ENCODE measurements at places on chromosomes 5 and 9.

DNA sequence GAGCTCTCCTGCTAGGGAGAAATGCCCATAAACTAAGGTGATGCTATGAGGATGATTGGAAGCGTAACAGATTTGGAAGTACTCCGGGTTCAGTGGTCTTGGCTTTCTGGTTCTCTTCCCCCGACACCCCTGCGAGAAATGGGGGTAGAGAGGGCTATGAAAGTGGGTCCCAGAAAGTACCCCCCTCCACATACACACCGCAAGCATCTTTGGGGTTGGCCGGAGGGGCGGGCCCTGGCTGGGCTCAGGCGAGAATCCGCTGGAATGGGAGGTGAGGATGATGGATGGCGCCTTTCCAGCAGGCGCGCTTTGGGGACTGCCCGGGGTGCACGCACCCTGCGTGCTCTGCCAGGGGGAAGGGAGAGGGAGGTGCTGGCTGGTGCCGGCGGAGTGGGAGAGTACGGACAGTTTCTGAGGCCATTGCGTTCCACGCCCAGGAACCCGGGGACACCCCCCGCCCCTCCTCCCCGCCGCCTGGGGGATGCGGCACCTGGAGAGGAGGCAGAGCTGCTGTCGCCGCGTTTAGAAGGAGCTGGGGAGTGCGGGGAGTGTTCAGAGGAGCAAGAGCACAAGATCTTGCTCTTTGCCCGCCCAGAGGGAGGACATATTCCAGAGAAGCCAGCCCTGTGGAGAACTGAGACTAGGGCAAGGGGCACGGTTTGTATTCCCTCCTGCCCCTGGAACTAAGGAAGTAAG is 1.9 kb downstream of the PCSK5 start:
- no peak for DNase-seq

DNA sequence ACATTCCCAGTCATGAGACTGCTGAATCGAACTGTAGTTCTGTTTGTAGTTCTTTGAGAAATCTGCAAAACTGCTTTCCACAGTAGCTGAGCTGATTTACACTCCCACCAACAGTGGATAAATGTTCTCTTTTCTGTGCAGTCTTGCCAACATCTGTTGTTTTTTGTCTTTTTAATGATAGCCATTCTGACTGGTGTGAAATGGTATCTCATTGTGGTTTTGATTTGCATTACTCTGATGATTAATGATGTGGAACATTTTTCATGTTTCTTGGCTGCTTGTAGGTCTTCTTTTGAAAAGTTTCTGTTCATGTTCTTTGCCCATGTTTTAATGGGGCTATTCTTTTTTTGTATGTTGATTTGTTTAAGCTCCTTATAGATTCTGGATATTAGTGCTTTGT is 187.3 kb upstream of the TLE4 start:
- DNase-seq, result no peak

GRCh38 chr9:36074870-36075532 is 38.3 kb downstream of the RECK start:
- DNase-seq, result peak; percentile 84

- DNase-seq, result no peak
Observed at GRCh38 chr5:107519900-107520354, 150.8 kb downstream of the EFNA5 start.

- DNase-seq, result no peak
Observed at GRCh38 chr5:1449081-1449630, 3.9 kb upstream of the SLC6A3 start.

DNA sequence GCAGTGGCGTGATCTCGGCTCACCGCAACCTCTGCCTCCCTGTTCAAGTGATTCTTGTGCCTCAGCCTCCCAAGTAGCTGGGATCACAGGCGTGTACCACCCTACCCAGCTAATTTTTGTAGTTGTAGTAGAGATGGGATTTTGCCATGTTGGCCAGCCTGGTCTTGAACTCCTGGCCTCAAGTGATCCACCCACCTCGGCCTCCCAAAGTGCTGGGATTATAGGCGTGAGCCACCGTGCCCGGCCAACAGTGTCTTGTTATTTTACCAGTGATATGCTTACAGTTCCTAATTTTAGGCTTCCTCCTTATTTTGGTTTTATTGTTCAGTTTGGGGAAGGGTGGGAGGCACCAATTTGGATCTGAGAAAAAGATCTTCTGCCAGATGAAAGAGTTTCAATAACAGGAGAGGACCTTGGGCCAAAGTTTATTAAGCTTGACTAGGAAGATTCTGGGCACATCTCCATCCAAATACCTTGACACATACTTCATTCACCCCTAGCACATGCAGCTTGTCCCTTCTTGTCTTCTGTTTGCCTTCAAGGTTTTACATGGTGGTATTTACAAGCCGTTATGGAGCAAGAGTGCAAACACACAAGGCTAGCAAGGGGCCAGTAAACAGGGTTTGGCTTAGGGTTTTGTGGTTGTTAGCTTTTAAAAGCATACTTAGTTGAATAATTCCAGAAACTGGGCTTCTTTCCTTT is 168.1 kb upstream of the DMRT1 start:
- DNase-seq, result no peak

- DNase-seq, result no peak
Observed at GRCh38 chr5:8471581-8471980, 602.6 kb downstream of the MTRR start.
